ENCODE measurements at places on chromosomes 5 and 9. TPM values are rescaled to one million over a fixed set of nuclear protein-coding genes. Genes with fewer than 3 reads are reported as not detected.

DNA sequence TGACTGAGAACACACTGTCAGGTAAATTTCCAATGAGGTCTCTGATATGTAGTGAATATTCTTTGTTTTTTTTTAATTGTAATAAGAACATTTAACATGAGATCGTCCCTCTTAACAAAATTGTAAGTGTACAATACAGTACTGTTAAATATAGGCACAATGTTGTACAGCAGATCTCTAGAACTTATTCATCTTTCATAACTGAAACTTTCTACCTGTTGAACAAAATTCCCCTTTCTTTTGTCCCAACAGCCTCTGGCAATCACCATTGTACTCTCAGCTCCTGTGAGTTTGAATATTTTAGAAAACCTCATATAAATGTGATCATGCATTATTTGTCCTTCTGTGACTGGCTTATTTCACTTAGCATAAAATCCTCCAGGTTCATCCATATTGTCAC lies 10.6 kb upstream of the PRLR start:
- no peak for DNase-seq

DNA sequence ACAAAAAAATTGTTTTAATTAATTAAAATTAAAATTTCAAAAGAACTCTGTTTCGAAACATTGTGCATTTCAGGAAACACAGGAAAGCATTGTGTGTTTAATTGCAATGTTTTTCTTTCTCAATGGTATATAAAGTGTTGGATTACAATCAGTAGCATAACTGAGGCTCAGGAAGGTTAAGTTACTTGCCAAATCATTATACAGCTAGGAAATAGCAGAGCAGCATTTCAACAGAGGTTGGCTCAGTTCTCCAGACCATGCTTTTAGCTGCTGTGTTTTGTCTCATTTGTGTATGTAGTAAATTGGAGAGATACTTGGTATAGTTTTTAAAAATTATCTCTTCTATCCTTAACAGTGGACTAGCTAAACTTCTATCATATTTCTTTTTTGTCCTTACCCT lies 30.0 kb upstream of the CAMLG start:
- no peak for DNase-seq

DNA sequence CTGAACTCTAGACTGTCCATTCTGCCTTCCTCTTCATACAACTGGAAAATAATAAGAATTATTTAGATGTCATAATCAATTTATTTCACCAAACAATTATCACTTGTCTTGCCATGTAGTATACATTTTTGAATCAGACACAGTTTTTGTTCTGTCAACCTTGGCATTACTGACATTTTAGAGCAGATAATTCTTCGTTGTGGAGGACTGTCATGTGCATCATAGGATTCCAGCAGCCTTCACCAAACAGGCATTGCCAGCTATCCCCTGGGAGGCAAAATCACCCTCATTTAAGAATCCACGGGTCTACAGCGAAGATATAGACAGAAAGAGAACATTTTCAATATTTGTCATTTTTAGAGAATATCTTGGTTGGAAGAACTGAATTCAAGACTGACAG lies 293.9 kb downstream of the KDM4C start:
- DNase-seq: no peak

Gene CTXN3
- not detected for polyA plus RNA-seq

DNA sequence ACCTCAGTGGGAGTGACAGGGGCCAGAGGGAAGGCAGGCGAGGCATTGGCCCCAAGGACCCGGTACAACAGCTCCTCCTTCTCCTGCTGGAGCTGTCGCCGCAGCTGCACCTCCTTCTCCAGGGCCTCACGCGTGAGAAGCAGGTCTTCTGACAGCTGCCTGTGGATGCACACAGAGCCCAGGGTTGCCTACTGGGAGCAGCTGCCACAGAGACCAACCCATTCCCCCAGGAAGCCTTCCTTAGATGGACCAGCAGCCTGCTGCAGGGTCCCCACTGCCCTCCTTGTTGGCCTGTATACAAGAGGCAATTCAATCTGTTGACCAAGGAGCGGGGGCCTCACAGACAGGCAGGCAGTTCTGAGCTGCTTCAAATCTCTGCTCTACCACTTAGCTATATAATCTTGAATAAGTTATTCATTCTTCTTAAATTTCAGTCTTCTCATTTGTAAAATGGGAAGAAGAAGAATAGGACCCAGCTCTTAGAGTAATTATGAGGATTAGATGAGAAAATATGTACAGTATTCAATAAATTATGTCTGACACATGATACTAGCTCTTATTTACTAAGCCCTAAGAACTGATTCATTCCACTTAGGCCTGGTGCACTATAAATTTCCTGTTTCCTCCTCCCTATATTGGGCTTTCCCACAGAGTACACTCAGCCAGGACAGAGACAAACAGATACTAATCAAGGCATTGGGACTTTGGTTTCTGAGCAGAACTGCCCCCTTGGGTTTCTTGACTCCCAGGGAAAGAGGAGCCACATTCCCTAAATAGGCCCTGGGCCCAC lies 26.1 kb upstream of the ANXA6 start:
- DNase-seq: no peak
